ENCODE measurements at places on chromosomes 7 and 10. TPM values are rescaled to one million over a fixed set of nuclear protein-coding genes. Genes with fewer than 3 reads are reported as not detected.

Gene ACBD5
- 18.3 TPM for total RNA-seq

Gene MDFIC
- not detected for total RNA-seq

Gene GCK
- not detected for total RNA-seq

Gene BAG3
- 0.97 TPM for total RNA-seq

Gene NUTM2A
- total RNA-seq: 0.14 TPM

Gene CALHM1
- total RNA-seq: 0.61 TPM

Gene EN2
- total RNA-seq: not detected

Gene UBN2
- 8.9 TPM for total RNA-seq

Gene SPDYE2B
- not detected for total RNA-seq

Gene GIMAP4
- total RNA-seq: not detected

Gene CH25H
- total RNA-seq: not detected

Gene ZC3HAV1L
- total RNA-seq: 0.25 TPM

Gene ITIH5
- total RNA-seq: not detected

Gene ARL4A
- not detected for total RNA-seq

Gene CUZD1
- total RNA-seq: 1.2 TPM

Gene ADAM22
- total RNA-seq: 2.2 TPM

Gene MSMB
- total RNA-seq: not detected

Gene NPC1L1
- total RNA-seq: not detected

Gene SMURF1
- total RNA-seq: 16.7 TPM

Gene IDI2
- total RNA-seq: not detected

Gene AGR3
- not detected for total RNA-seq

Gene UPK3BL2
- total RNA-seq: 49.4 TPM

Gene FBXL13
- 4.2 TPM for total RNA-seq

Gene LAMB4
- total RNA-seq: not detected

Gene OR2A14
- total RNA-seq: not detected

Gene ATRNL1
- total RNA-seq: not detected

Gene VSTM4
- not detected for total RNA-seq

Gene GRM3
- not detected for total RNA-seq

Gene PRRT4
- total RNA-seq: not detected

Gene BTRC
- 1.8 TPM for total RNA-seq

Gene TSPAN12
- not detected for total RNA-seq

Gene NEURL1
- total RNA-seq: 0.04 TPM

Gene KAZALD1
- total RNA-seq: 50.1 TPM

Gene CYP17A1
- not detected for total RNA-seq

Gene HEPACAM2
- 0.30 TPM for total RNA-seq

Gene PRKG1
- total RNA-seq: not detected

Gene IL2RA
- not detected for total RNA-seq

Gene RPEL1
- not detected for total RNA-seq

Gene COBL
- not detected for total RNA-seq

Gene CRYGN
- not detected for total RNA-seq

Gene HOXA7
- total RNA-seq: 7.5 TPM

Gene IRF5
- total RNA-seq: 11.5 TPM

Gene VIPR2
- total RNA-seq: not detected

Gene CWF19L1
- 47.2 TPM for total RNA-seq

Gene PNLIP
- total RNA-seq: not detected

Gene FIS1
- 210 TPM for total RNA-seq

Gene HYCC1
- total RNA-seq: 3.4 TPM

Gene TMEM26
- total RNA-seq: not detected

Gene TMEM120A
- total RNA-seq: 32.8 TPM

Gene NACAD
- total RNA-seq: not detected

Gene FFAR4
- total RNA-seq: not detected

Gene MEOX2
- total RNA-seq: not detected

Gene TMEM229A
- not detected for total RNA-seq

Gene CFAP58
- 0.26 TPM for total RNA-seq

Gene LEP
- not detected for total RNA-seq

Gene RBP4
- total RNA-seq: not detected

Gene AGBL3
- total RNA-seq: 0.97 TPM

Gene SLC26A5
- not detected for total RNA-seq
